ENCODE measurements at places on chromosomes 12 and 14. TPM values are rescaled to one million over a fixed set of nuclear protein-coding genes. Genes with fewer than 3 reads are reported as not detected.

DNA sequence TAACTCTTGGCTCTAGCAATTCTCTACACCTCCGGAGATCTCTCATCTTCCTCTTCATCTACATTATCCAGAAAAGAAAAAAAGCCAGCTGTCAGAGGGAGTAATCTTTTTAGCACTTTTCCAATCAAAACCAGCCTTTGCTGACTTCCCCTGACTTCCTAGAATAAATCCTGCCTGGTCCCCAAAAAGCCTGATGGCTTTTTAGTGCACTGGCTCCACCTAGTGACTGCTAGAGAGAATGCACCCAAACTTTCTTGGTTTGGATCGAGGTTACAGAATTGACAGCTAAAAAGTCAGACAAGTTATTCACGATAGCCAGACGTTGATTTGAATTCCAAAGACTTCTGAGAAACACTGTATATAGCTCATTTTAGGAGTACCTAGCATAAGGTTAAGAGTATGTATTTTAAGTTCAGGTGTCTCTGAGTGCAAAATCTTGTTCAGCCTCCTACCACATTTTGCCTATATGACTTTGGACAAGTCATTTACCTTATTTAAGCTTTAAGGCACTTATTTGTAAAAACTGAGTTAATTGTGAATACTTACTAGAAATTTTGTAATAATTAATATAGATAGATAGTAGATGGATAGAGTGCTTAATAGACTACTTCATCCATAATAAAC lies 185.7 kb upstream of the GRIN2B start:
- DNase-seq, result peak; percentile 42

The C12orf54 gene
- total RNA-seq, result not detected

DNA sequence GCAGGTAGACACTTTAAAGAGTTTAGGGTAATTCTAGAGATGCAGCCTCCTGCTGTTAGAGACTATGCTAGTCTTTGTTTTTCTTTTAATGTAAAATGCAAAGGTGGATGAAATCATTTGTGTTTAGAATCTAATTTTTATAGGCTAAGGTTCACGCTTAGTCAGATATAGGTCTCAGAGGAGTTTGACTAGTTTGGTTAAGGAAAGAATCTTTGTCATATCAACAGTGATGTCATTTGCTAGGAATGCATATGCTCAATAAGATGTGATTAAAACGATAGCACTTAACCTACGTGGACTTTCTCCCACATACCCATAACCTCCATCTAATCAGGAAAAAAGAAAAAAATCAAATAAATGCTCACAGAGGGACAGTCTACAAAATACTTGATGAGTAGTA lies 859.3 kb upstream of the ATXN7L3B start:
- DNase-seq, result no peak

DNA sequence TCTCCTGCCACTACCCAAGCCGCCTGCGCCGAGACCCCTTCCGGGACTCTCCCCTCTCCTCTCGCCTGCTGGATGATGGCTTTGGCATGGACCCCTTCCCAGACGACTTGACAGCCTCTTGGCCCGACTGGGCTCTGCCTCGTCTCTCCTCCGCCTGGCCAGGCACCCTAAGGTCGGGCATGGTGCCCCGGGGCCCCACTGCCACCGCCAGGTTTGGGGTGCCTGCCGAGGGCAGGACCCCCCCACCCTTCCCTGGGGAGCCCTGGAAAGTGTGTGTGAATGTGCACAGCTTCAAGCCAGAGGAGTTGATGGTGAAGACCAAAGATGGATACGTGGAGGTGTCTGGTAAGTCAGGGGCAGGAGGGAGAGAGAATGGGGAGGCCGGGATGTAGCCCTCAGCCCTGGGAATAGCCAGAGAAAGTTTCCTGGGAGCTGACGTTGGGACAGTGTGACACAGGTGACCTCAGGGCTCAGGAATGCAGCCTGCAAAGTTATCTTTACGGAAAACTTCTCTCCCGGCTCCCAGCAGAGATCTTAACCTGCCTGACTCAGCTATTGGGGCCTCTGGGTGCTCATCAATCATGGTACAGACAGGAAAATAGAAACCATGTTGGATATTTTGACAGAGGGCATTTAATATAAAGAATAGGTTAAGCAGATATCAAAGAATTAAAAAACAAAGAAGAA lies 747 bp downstream of the HSPB8 start:
- DNase-seq, result no peak

- DNase-seq, result no peak
Measured at GRCh38 chr14:34299360-34299759, 162.7 kb downstream of the SPTSSA start.

GRCh38 chr12:42468921-42469320 lies 120.6 kb downstream of the PRICKLE1 start:
- no peak for DNase-seq

GRCh38 chr12:59425798-59426197 lies 170.0 kb upstream of the SLC16A7 start:
- no peak for DNase-seq

- DNase-seq, result no peak
Measured at GRCh38 chr14:50425816-50426215, 29.1 kb upstream of the CDKL1 start.

The ST8SIA1 gene
- 1.0 TPM for total RNA-seq

- DNase-seq, result no peak
Measured at GRCh38 chr12:132354982-132355680, 25.7 kb upstream of the GALNT9 start.

The MYF6 gene
- total RNA-seq, result not detected

DNA sequence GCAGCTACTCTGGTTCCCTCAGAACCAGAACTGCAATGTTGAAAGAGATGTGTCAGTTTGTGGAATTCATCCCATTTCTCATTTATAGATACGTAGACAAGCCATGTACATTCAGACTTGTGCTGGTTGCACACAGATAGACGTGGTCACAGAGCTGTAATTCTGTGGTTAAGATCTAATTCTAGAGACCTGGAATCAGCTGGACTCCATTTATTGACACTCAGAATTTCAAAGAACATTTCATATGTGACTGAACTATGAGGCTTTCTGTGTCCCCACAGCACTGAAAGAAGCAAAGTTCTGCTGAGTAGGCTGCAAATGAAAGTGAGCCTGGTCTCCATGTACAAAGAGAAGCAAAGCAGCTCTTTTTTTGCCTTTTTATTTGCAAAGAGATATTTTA lies 220.2 kb upstream of the NAV3 start:
- DNase-seq, result no peak

- DNase-seq, result no peak
Measured at GRCh38 chr12:61750604-61751003, 509.6 kb upstream of the USP15 start.

The INTS13 gene
- 50.5 TPM for total RNA-seq

GRCh38 chr12:100716945-100717732 lies 77.4 kb upstream of the ANO4 start:
- DNase-seq, result no peak

DNA sequence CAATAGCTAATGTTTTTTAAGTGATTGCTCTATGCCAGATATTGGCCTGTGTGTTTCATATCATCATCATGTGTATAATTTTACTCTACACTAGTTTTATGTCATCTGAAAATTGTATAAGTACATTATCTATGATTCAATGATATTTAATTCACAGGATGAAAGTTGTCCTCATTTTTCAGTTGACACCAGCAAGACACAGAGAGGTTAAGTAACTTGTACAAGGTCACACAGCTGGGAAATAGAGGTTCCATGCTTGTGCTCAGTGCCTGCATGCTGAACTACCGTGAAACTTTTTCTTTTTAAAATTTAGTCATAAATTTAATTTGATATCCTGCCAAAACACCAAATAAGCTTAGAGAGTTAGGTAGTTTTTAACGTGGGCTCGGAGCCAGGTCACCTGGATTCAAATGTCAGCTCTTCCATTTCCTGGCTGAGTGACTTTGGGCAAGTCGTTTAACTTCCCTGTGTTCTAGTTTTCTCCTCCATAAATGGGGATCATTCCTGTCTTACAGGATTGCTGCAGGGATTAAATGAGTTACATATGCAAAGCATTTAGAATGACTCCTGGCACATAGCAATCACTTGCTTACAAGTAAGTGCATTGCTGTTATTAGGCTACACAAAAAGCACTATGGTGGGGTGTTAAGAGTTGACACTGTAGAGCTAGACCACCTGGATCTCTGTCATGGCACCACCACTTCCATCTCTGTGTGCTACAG lies 183.9 kb downstream of the ETV6 start:
- no peak for DNase-seq

The TMEM229B gene
- total RNA-seq, result 2.9 TPM

- DNase-seq, result no peak
Measured at GRCh38 chr14:47710581-47710980, 35.2 kb upstream of the MDGA2 start.

The CFAP54 gene
- total RNA-seq, result 7.5 TPM

- DNase-seq, result no peak
Measured at GRCh38 chr12:122596838-122597237, 69.8 kb downstream of the KNTC1 start.

GRCh38 chr12:116777245-116777644 lies 39.1 kb downstream of the RNFT2 start:
- DNase-seq, result no peak

The AGAP2 gene
- total RNA-seq, result not detected

DNA sequence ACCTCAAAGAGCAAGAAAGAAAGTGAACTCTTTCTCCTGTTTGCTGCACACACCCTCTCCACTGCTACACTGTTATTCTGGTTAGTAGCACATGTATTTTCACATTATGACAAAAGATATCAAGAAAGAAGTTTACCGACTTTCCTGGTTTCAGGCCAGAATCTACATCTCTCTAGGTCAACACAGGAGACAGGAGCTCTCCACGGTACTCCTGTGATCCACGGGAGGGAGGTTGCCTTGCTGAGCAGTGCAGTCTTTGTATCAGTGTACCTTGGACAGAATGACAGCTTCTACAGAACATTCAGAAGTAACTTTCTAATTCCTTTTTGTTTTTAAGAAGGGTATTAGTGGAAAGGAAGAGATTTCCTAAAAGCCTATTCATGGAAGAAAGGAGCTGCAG lies 805.6 kb downstream of the NRXN3 start:
- DNase-seq, result no peak

DNA sequence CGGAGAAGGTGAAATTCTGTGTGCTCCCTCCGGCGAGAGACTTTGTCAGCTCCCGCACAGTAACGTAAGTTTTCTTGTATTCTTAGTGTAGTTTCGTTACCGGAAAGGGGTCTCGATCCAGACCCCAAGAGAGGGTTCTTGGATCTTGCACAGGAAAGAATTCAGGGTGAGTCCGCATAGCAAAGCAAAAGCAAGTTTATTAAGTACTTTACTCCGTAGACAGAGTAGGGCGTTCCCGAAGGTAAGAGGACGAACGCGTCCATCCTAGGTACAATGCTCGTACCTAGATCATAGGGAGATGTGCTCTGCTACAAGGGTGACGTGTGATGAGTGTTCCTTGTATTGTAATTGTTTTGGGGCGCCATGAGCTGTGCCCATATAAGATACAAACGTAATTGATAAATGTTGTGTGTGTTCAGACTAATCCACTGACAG lies 293 bp downstream of the IFI27L1 start:
- no peak for DNase-seq

The PLCZ1 gene
- not detected for total RNA-seq

GRCh38 chr12:4483885-4484823 lies 38.5 kb upstream of the FGF6 start:
- DNase-seq, result no peak

- DNase-seq, result no peak
Measured at GRCh38 chr14:89276424-89276975, 140.5 kb downstream of the FOXN3 start.

The RIMBP2 gene
- not detected for total RNA-seq

DNA sequence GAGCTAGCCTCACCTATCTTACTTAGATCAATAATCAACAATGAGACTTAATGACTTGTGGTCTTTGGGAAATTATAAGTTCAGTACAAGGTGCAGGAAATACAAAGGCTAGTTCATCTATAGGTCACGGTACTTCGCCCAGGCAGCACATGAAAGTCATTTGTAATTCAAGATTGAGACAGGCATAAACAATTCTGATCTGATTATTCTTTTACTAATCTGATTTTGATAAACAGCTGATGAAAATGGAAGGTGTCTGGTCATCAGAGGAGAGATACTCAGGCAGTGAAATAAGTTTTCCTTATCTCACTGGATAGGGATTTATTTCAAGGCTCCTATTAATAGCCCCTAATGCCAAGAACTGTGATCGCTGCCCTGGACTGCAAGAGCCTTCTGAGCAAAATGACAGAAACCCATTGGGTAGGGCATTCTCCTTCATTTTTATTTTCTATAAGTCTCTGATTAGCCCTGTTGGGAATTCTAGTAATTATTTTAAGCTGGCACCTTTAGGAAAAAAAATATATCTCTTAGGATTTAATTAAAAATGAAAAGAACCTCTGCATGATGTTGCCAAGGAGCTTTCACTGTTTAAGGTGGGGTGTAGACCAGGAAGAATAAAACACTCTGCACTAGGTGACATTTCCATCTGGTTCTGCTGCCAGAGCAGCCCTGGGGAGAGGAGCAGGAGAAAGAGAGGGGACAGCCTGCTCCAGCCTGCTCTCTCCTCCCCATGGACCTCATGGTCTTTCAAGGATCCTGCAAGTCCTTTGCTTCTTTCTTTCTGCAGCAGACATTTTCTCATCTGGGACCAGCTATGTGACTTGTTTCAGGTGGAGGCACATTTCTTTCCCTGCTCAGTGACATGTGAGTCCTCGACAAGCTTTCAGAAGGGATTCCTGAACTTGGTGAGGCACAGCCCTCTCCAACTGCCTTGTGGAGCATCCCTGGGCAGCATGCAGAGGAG lies 44.8 kb downstream of the SSPN start:
- no peak for DNase-seq

GRCh38 chr12:68538726-68539614 lies 71.7 kb upstream of the RAP1B start:
- DNase-seq, result no peak

GRCh38 chr12:55997535-55997859 lies 421 bp downstream of the SUOX start:
- no peak for DNase-seq

- no peak for DNase-seq
Measured at GRCh38 chr12:39897315-39897714, 208.6 kb downstream of the SLC2A13 start.

DNA sequence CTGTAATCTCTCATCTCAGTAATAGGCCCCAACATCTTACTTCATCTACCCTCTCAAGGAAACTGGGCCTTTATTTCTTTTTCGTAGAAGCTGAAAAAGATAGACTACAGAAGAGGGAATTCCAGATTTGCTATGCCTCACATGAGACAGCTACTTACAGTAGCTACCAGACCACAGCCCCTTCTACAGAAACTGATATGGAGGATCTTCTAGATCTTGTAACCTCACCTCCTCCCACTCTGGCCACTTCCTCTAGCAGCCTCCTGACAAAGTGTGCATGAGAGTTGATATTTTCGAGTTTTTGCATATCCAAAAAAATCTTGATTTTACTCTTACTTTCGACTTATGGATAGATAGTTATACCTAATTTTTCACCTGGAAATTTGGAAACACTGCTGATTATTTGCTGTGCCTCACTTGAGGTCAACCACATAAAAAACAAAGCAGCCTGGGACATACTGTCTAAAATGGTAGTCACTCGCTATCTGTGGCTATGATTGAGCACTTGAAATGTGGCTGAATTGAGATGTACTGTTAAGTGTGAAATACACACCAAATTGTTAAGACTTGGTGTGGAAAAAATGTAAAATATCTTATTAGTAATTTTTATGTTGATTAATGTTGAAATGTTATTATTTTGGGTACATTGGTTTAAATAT lies 86.3 kb upstream of the NID2 start:
- DNase-seq, result no peak
